ENCODE measurements at places on chromosomes 4 and X.

GRCh38 chr4:56613101-56613862 is 67.8 kb downstream of the HOPX start:
- no peaks in the 10 kb centered on the region for H3K4me1 ChIP-seq
- no peaks in the 10 kb centered on the region for H3K27me3 ChIP-seq
- peak; percentile 41 for DNase-seq
- H3K36me3 ChIP-seq, result no peaks in the 10 kb centered on the region
- no peak overlapping the region for H3K27ac ChIP-seq
- no peak overlapping the region for H3K4me3 ChIP-seq

DNA sequence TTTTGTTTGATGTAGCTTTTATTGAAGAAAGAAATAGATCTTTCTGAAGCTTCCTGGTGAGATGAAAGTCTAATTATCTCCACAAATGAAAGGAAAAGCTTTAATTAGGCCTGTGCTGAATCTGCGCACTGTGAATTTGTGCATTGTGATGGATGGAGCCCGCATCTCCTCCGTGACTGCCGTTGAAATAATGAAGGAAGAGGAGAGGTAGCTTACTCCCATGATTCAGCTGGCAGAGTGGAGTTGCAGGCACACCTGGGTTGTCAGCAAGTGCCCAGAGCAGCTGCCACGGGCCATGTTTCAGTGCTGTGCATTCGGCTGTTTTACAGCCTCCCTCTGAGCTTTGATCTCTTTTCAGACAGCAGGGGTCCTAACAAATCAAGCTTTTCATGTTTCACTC is 735.3 kb upstream of the TENM3 start:
- peaks cover 40% of the 10 kb centered on the region for H3K27me3 ChIP-seq
- no peaks in the 10 kb centered on the region for H3K36me3 ChIP-seq
- no peak overlapping the region for H3K27ac ChIP-seq
- no peaks in the 10 kb centered on the region for H3K4me1 ChIP-seq
- no peak for DNase-seq

DNA sequence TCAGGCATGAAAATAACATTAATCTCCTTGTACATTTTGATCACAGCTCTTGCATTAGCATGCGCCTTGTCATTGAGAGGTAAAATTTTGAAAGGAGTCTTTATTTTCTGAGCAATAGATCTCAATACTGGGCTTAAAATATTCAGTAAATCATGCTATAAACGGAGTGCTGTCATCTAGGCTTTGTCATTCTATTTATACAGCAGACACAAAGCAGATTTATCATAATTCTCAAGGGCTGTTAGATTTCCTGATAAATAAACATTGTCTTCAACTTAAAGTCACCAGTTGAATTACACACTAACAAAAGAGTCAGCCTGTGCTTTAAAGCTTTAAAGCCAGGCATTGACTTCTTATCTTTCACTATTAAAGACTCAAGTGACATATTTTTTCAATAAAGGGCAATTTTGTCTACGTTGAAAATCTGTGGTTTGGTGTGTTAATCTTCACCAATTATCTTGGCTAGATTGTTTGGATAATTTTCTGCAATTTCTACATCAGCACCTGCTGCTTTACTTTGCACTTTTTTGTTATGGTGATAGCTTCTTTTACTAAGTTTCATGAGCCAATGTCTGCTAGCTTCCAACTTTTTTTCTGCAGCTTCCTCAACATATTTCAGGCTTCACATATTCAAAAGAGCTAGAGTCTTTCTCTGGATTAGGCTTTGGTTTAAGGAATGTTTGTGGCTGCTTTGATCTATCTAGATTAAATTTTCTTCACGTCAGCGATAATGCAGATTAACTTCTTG is 27.9 kb upstream of the UGT2B4 start:
- H3K36me3 ChIP-seq, result no peaks in the 10 kb centered on the region
- H3K27me3 ChIP-seq, result no peaks in the 10 kb centered on the region
- DNase-seq, result no peak
- no peak overlapping the region for H3K4me3 ChIP-seq
- H3K27ac ChIP-seq, result no peak overlapping the region

DNA sequence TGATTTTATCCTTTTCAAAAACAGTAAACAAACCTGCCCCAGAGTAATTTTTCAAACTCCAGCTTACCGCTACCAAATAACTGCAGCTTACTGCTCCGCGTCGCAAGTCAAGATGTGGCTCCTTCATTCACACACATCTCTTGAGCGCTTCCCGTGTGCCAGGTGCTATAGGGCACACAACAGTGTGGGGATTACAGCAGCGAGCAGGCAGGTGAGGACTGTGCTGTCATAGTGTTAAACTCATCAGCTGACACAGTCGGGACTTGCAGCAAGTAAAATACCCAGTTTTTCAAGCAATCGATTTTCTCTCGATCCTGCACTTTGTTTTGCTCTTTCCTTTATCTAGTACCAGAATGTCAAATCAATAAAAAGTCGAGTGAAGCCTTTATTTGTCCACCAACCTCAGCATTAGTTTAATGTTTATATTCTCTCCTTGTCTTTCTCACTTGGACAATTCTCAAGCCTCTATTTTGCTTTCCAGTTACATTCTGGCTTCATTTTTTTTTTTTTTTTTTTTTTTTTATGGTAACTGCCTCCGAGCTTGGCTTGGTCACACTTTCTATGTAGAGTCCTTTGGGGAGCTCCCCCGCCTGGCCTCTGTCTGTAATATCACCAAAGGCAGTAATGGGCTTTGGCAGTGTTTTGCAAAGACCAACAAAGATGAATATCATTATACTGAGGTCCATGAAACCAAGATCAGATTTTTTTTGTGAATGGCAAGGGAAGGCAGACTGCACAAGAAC is 8.3 kb upstream of the ASB5 start:
- H3K4me3 ChIP-seq, result peak overlapping the region; percentile 55
- no peaks in the 10 kb centered on the region for H3K27me3 ChIP-seq
- DNase-seq, result peak; percentile 63

- H3K4me1 ChIP-seq, result no peaks in the 10 kb centered on the region
- H3K27ac ChIP-seq, result no peak overlapping the region
- H3K27me3 ChIP-seq, result no peaks in the 10 kb centered on the region
Measured at GRCh38 chrX:19595043-19595677, 79.9 kb upstream of the MAP3K15 start.

DNA sequence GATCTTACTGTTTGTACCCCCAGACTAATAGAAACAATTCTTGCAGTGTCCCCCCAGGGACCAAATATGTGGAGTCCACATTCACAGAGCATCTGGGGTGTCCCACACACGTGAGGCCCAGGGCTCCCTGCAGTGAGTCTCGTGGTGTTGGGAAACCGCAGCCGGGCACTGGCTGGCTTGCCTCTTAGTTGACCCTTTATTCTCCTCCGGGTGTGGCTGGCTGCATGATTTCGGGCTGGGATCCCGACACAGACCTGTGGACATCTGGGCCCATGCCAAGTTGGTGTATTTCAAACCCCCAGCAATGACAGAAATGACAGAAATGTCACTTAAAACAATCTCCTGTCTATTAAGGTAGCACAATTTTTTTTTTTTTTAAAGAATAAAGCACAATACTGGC is 15.6 kb upstream of the CLDN24 start:
- no peak overlapping the region for H3K4me3 ChIP-seq
- peaks cover 26% of the 10 kb centered on the region for H3K4me1 ChIP-seq
- no peak overlapping the region for H3K27ac ChIP-seq

- no peak overlapping the region for H3K4me3 ChIP-seq
- no peak overlapping the region for H3K27ac ChIP-seq
- H3K4me1 ChIP-seq, result no peaks in the 10 kb centered on the region
- no peaks in the 10 kb centered on the region for H3K36me3 ChIP-seq
Measured at GRCh38 chr4:162015090-162015489, 148.7 kb downstream of the FSTL5 start.

DNA sequence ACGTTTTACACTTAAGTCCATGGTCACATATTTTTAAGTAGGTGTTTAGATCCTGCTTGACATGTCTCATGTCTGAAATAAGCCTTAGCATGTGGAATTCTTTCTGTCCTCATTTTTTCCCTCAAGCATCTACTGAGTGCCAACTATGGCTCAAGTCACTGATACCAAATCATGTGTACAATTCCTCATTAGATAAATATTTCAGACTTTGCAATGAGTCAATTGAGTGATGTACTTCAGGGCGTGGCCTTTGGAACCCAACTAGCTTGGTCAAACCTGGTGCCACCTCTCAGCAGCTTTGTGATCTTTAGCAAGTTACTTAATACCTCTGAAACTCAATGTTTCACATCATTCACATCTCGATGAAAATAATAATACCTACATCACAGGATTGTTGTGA is 12.6 kb upstream of the JADE1 start:
- H3K27ac ChIP-seq, result no peak overlapping the region
- peak; percentile 81 for DNase-seq
- H3K4me1 ChIP-seq, result peaks cover 12% of the 10 kb centered on the region
- H3K4me3 ChIP-seq, result no peak overlapping the region
- no peaks in the 10 kb centered on the region for H3K27me3 ChIP-seq

GRCh38 chr4:132123870-132124623 is 1025.0 kb upstream of the PCDH10 start:
- H3K27ac ChIP-seq, result no peak overlapping the region
- no peak for DNase-seq
- peaks cover 13% of the 10 kb centered on the region for H3K4me1 ChIP-seq
- H3K36me3 ChIP-seq, result no peaks in the 10 kb centered on the region

GRCh38 chr4:59484944-59485343 is 1715.2 kb upstream of the ADGRL3 start:
- no peaks in the 10 kb centered on the region for H3K4me1 ChIP-seq
- H3K4me3 ChIP-seq, result no peak overlapping the region
- H3K36me3 ChIP-seq, result no peaks in the 10 kb centered on the region

DNA sequence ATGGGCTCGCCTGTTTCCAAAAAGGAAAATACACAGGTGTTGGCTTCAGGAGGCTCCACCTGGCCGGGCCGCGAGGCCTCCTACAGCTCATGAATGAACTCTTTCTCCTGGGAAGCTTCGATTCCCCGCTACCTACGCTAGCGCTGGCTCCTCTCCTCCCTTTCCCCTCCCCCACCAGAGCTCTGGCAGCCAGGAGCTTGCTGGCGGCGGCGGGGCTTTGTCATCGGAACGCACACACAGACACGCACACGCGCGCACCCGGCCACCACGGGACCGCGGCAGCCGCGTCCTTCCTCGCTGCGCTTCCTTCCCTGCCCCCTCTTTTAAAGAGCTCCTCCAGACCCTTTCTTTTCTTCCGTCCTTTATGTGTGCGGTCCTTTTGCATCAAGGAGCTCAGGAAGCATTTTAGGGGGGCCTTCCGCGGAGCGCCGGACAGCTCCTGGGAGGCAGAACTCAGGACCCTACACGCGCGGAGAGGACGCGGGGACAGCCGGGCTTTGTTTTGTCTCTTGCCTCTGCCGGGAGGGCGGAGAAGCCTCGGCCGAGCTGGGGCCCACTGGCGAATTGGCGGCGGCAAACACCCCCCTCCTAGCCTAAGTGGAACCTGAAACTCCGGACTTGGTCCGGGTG is 70.2 kb upstream of the BCOR start:
- no peaks in the 10 kb centered on the region for H3K36me3 ChIP-seq
- H3K4me1 ChIP-seq, result peaks cover 24% of the 10 kb centered on the region
- no peak for DNase-seq
- no peak overlapping the region for H3K4me3 ChIP-seq
- no peaks in the 10 kb centered on the region for H3K27me3 ChIP-seq

GRCh38 chr4:148053298-148054003 is 321.6 kb downstream of the ARHGAP10 start:
- no peaks in the 10 kb centered on the region for H3K27me3 ChIP-seq
- DNase-seq, result peak; percentile 2
- H3K4me1 ChIP-seq, result no peaks in the 10 kb centered on the region
- H3K27ac ChIP-seq, result no peak overlapping the region
- no peaks in the 10 kb centered on the region for H3K36me3 ChIP-seq

GRCh38 chrX:11437642-11438379 is 144.6 kb downstream of the AMELX start:
- H3K27ac ChIP-seq, result no peak overlapping the region
- DNase-seq, result peak; percentile 8
- no peaks in the 10 kb centered on the region for H3K27me3 ChIP-seq
- H3K4me3 ChIP-seq, result no peak overlapping the region
- H3K36me3 ChIP-seq, result no peaks in the 10 kb centered on the region

DNA sequence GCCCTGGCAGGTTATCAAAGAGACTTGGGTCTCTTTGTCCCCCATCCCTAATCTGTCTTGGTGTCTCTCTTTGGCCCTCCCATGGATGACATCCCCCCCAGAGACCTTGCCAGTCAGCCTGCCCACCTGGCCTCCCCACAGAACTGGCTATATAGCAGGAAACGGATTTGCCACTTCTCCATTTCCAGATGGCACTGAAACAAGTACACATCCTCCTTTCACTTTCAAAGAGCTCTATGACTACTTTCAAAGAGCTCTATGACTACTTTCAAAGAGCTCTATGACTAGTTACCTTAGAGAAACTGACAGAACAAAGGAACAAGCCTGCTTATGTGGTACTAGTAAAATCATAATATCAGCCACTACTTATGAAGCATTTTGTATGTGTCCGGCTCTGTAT is 175.3 kb downstream of the MAML3 start:
- no peak for DNase-seq
- no peaks in the 10 kb centered on the region for H3K36me3 ChIP-seq
- 0 out of 2 replicates have a peak, but pooled peaks cover 6% of the 10 kb centered on the region for H3K4me1 ChIP-seq
- no peak overlapping the region for H3K4me3 ChIP-seq
- no peak overlapping the region for H3K27ac ChIP-seq

DNA sequence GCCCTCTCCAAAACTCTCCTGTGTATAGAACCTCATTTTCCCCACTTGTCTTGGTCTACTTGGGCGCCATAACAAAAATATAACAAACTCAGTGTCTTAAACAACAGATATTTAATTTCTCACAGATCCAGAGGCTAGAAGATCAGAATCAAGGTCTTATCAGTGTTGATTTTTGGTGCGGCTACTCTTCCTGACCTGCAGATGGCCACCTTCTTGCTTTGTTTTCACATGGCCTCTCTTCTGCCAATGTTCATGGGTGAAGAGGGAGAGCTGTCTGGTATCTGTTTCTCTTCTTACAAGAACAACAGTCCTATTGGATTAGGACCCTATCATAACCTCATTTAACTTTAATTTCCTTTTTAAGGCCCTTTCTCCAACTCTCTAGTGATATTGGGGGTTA is 177.3 kb downstream of the PABPC4L start:
- no peaks in the 10 kb centered on the region for H3K27me3 ChIP-seq
- DNase-seq, result peak; percentile 23
- H3K36me3 ChIP-seq, result no peaks in the 10 kb centered on the region
- H3K4me3 ChIP-seq, result no peak overlapping the region
- H3K4me1 ChIP-seq, result peaks cover 16% of the 10 kb centered on the region
- H3K27ac ChIP-seq, result no peak overlapping the region

DNA sequence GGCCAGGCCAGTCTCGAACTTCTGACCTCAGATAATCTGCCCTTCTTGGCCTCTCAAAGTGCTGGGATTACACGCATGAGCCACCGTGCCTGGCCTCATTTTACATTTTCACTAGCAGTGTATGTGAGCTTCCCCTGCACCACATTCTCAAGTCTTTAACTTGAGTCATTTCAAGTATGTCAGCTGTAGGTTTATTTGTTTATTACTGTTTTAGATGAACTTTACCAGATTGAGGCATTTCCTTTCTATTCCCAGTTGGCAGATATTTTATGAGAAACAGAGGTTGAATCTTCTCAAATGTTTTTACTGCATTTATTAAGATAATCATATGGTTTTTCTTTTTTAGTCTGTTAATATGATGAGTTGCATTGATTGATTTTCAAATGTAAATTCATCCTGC is 114.6 kb upstream of the SH3RF1 start:
- DNase-seq, result peak; percentile 40
- no peak overlapping the region for H3K4me3 ChIP-seq
- no peaks in the 10 kb centered on the region for H3K27me3 ChIP-seq
- H3K27ac ChIP-seq, result peak overlapping the region; percentile 66

All from PC-3 (cell line).